ENCODE measurements at places on chromosomes 5 and 9.

DNA sequence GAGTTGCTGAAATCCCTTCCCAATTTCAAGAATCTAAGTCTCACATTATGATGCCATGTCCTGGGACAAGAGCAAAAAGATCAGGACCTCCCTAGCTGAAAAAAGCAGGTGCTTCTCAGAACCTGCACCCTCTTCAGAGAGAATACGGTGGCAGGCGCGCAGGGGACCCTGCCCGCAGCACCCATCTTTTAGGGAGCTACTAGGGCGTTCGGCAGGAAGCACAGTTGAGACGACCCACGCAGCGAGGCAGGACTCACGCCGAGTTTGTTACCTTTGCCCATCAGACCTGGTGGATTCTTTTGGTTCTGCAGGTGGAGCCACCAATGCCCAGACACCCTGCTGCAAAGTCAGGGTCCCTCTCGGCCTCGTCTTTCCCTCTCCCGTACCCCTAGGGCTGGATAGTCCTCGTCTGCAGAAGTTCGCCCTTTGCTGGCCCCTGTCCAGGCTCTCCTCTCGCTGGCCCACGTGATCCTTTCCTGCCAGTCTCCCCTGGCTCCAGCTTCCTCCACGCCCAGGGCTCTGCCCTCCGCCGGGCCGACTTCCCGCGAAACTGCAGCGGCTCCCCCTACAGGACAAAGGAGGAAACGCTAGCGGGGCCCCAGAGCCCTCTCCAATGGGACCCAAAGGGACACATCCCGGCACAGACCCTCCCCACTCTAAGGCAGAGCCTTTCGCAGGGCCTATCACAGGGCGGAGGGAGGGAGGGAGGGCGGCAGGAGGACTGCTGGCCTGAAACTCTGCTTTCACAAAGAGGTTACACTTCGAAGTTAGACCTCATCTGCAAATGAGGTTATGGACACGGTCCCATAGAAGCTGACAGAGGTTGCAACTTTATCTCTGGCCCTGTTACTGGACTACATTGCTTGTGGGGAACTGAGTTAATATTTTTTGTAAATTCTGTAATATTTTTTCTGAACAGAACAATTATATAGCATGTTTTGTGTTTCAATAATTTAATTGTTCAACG, 28.8 kb downstream of the TMEM174 start:
- peak; percentile 69 for DNase-seq

DNA sequence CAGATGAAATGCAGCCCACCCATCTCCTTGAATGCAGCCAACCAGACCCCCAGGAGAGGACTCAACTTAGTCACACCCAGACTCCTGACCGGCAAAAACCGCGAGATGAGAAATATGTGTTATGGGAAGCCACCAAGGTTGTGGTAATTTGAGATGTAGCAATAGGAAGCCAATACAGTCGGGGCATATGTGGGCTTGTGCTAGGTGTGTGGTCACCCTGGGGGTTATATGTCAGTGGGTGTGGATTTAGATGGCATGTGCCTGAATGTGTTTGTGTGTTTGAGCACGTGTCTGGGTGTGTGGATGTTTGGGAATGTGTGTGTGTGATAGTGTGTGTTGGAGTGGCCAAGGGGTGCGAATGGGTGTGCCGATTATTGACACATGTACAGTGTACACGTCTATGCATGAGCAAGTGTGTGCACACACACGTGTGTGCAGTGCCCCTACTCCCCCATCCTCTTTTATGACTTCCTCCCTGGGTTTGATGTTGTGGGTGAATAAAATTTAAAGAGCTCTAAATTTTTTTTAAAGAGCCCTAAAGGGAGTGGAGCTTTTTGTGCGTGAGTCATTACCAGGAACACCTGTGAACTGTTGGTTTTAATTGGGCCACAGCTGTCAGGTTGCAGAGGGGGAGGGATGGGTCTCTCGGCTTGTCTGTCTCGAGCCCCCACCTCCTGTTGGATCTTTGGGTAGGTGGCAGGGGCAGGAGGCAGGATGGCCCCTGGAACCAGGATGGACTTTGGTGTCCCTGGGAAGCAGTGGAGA, 86.8 kb downstream of the LHX2 start:
- DNase-seq = no peak

DNA sequence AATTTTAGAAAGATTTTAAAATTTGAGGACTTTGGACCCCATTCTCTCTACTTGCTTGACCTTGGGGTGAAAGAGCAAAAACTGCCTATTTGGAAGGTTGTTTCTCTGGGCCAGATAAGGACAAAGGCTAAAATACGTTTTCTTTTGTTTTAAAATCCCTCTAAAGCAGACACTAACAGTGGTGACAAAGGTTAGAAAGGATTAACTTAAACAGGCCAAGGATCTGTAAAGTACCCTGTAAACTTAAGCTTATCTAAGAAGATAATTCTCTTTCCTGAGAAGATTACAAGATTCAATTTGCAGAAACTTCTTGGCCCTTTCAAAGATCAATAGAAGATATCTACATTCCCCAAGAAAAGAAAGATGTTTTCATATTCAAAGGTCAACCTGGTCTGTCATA, 12.1 kb downstream of the TRPM6 start:
- DNase-seq = no peak

DNA sequence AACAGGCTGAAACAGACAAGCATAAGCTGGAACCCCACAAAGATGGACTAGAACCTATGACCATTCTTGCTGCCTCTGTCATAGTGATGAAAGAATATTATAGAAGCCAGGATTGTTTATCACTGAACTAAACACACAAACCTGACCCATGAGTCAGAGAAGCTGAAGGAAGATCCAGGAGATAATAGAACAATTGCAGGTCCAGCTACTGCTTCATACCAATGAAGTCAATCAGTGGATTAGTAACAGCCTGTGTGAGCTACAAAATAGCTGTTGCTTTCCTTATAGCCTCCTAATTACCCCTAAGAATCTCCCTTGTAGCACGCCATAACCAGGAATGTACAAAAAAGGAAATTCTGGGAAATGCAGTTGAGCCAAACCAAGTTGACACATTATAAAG, 459.9 kb upstream of the ZNF462 start:
- no peak for DNase-seq

- no peak for DNase-seq
Observed at GRCh38 chr5:6554812-6555211, 78.0 kb downstream of the NSUN2 start.

GRCh38 chr5:167244583-167244982, 1046.9 kb upstream of the WWC1 start:
- DNase-seq = no peak
